ENCODE measurements at places on chromosomes 6 and 20.

GRCh38 chr6:138685257-138685656, 88.3 kb upstream of the CCDC28A start:
- DNase-seq: no peak

DNA sequence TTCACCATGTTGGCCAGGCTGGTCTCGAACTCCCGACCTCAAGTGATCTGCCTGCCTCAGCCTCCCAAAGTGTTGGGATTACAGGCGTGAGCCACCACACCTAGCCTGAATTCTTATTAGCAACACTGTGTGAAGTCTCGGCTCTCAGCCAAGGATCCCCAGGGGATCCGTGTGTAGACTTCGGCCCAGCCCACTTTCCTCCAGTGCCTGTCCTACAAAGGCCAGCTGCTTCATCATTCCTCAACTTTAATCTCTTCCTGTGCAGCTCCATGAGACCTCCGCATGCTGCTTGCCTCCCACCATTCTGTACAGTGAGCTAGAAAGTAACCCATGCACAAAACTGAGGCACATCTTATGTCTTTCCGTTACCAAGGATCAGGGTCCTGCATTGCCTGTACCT, 71.8 kb downstream of the SAMD3 start:
- DNase-seq: no peak

GRCh38 chr20:41697861-41698559, 79.8 kb upstream of the CHD6 start:
- peak; percentile 19 for DNase-seq

DNA sequence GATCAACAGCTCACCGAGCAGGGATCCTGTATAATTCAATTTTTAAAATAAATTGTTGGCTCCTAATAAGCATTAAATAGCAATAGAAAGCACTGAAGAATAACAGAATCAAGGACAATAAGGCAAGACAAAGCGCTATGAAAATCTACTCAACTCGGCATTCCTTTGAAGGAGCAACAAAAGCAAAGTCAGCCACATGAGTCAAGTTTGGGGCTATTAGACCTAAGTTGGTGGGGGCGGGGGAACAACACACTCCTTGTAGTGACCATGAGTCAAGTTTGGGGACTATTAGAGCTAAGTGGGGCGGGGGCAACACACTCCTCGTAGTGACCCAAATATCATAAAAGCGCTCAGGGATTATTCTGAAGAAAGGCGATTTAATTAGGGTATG, 120.0 kb downstream of the FOXC1 start:
- DNase-seq: no peak

DNA sequence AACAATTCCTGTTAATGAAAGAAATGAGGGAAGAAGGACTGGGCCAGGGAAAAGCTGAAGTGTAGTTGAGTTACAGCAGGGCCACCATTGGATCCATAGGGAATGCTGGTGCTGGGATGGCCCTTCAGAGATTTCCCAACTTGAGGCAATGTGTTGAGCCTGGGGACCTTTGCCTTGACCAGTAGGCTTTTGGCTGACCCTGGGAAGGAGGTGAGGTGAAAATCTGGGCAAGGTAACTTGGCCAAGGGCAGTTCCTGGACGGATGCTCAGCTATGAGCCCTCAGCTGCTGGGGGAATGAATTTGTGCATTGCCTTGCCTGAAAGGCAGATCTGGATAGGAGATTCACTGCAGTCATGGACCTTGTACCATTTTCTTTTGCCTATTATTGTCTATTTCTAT, 20.4 kb downstream of the UTRN start:
- DNase-seq: no peak

DNA sequence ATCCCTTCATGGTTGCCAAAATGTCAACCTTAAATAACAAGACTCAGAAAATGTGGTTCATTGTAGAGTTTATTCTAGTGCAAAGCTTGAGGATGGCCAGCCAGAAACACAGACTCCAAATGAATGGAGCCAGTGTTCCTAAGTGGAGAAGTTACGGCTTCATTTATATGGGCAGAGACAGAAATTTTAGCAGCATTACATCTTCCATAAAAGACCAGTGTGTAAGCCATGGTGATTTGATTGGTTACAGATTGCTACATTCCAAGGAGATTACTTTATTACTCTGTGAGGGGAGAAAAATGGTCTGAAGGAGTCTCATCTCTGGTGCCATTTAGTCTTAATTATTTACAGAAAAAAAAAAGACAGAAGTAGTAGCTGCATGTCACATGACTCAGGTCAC, 97.8 kb downstream of the OTOR start:
- no peak for DNase-seq

- no peak for DNase-seq
Observed at GRCh38 chr6:163627274-163628062, 212.9 kb downstream of the QKI start.

DNA sequence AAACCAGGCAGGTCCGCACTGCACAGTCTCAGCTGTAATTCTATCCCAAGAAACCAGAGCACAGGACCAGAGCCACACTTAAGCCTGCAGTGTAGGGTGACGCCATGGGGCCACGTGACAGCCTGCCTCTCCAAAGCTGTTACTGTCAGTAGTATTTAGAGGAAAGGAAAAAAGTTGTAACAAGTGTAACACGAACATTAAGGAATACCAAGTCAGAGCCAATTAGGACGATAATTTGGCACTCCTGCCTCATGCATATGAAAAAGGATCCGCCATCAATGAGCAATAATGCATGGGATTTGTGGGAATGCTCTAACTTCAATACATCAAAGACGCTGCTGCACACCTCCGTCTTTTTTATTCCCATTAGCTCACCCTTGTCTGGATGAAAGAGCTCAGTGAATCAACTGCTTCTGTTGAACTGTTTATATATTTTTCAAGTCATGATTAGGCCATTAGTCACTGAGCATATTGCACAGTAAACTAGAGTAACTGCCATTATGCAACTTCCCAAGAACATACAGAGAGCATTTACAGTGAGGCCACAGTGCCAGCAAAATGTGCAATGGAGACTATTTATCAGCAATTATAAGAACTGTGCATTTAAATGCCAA, 79.9 kb downstream of the ATXN1 start:
- DNase-seq: peak; percentile 85

GRCh38 chr6:31304683-31305082, 32.8 kb upstream of the HLA-C start:
- DNase-seq: no peak

Data from fibroblast of gingiva (primary cell).